ENCODE measurements at places on chromosomes 11 and 22.

DNA sequence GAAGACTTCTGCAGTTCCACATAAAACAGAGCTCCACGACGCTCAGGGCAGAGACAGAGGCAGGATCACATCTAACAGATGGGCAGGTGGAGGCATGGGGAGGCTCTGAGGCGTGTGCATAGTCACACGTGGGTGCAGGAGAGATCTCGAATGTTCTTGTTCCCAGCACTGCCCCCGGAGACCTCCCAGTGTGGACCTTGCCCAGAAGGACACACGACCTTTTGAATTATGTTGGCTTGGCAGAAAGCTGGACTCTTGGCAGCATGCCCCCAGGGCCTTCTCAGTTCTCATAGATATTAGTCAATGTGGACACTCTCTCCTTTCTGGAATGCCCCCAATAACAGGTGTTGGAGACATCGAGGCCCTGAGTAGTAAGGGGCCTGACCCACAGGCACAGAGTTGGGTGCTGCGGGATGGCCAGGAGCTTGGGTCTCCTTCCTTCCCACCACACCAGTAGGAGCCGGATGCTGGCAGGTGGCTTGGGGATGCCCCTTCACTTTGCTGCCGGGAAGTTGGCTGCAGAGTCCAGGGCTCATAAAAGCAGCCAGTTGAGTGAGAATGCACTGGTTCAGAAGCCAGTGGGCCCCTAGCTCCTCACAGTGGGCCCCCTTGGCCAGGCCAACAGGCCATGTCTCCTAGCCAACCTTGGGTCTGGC, 12.1 kb downstream of the MYEOV start:
- DNase-seq = no peak

- DNase-seq = no peak
Measured at GRCh38 chr22:46575911-46576555, 38.6 kb upstream of the CELSR1 start.

GRCh38 chr11:93000511-93001476, 31.3 kb downstream of the MTNR1B start:
- no peak for DNase-seq

- DNase-seq = no peak
Measured at GRCh38 chr11:66365711-66366619, 5.6 kb downstream of the SLC29A2 start.

- DNase-seq = no peak
Measured at GRCh38 chr22:42162728-42163489, 32.3 kb upstream of the CYP2D6 start.

GRCh38 chr11:33179348-33179803, 18.1 kb upstream of the CSTF3 start:
- no peak for DNase-seq
